ENCODE measurements at places on chromosomes 6 and 20.
A peak's percentile ranks its signal among the peaks of the same experiment; 100 is the strongest.

GRCh38 chr20:7025635-7026034 is 258.1 kb downstream of the BMP2 start:
- no peak for DNase-seq

- no peak for DNase-seq
Observed at GRCh38 chr6:7440476-7440875, 50.9 kb downstream of the RIOK1 start.

DNA sequence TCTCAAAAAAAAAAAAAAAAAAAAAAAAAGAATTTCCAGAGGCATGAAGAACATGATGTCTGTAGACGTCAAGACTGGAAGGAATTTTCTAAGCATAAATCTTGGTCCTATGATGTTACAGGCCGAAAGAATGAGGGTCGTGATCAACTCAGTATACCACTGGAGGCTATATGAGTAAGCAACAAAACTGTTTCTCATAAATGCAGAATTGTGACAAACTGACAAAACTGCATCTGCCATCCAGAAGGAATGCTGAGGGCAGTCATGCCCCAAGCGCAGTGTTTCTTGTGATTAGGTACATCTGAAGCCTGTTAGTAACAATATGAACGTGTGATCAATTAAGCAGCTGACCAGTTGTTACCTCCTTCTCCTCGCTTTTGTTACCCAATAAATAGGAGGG is 43.5 kb upstream of the ADGRG6 start:
- DNase-seq: no peak

- DNase-seq: no peak
Observed at GRCh38 chr6:29442719-29443118, 3.6 kb downstream of the OR10C1 start.

GRCh38 chr6:139117734-139118133 is 17.1 kb upstream of the HECA start:
- no peak for DNase-seq

- no peak for DNase-seq
Observed at GRCh38 chr6:80022803-80023202, 18.4 kb downstream of the TTK start.

DNA sequence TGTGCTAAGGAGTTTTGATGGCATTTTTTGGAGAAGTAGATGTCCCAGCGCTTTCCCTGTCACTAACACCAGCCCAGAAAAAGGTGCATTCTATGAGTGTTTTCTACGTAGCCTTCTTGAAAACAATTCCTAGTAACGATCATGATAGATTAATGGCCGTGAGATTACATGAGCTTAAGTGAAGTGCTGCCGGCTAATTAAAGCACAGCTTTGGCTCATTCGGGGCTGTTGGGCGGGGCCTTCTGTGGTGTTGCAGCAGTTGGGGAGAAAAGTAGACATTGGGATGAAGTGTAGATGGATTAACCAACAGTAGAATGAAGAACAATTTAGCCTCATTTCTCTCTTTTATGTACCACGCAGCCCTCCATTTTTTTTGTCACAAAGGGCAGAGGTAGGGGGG is 20.8 kb upstream of the TRAF3IP2 start:
- no peak for DNase-seq

- no peak for DNase-seq
Observed at GRCh38 chr20:13422637-13423036, 201.6 kb downstream of the ISM1 start.

DNA sequence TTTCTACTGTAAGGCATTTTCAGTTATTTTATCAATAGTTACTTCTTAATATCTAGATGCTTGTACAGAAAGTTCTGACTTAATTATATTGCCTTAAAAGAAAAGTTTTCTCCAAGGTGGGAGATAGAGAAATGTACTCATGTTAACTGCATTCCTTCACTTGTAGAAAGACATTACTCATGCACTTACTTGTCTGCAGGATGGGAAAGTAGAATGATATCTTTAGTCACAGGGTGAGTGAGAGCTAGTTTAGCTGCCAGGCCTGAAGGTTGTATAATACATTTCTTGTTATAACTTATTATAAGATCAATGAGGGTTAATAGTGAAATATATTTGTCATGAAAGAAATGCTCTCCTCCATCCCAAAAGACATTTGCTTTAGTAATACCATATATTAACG is 92.1 kb downstream of the CRYBG1 start:
- DNase-seq: no peak

DNA sequence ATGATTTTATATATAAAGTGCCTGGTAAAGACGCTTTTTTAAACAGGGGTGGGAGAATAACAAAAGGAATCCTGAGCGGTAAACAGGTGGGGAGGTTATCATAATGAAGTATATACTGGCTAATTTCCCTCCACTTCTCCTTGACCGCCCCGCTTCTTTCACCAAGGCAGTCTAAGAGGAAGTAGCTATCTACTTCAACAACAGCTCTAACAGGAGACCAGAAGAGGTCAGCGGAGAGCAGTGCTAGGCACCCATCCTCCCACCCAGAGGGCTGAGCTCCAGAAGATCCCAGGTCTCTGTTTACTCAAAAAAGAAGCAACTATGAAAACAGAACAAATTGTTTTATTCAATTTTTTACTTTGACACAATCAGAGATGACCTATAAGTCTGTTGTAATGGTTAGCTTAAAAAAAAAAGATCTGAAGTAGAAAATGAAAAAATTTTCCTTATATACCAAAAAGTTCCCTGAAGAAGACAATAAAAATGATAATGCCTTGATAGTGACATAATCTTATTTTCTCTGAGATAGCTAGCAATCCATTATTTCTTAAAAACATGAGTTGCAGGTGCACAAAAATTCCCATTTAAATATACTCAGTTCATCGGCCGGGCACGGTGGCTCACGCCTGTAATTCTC is 141.1 kb downstream of the PDSS2 start:
- DNase-seq: peak; percentile 23

GRCh38 chr20:19794941-19795340 is 36.9 kb downstream of the RIN2 start:
- no peak for DNase-seq

GRCh38 chr6:134339216-134339615 is 21.3 kb upstream of the SGK1 start:
- DNase-seq: no peak

DNA sequence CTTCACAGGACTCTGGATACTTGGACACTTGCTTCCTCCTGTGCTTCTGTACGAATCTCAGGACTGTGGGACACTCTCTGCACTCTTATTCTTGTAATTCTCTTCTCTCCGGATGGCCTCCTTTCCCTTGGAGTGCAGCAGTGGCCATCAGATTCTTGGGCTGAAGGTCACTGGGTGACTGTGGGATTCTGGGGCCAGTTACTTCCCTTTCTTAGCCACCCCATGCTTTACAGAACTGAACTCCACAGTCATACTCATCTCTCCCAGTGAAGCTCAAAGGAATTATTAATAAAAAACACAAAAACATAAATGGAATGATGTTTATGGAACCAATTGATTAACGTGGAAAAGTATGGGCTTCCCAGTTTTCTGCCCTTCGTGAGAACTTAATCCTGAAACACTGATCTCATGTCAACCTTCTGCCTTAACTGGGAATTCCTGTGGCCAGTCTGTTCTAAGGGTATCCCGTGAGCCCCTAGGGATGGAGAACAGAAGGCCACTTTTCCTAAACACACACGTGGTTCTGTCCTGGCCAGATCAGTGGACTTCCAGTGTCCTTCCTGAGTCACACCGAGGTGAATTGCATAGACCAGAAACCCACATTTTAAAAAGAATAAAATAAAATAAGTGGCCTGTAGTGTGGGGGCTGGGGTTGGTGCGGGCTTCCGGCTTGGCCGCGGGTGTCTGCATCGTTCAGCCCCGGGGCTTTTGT is 23.6 kb upstream of the HLA-E start:
- DNase-seq: no peak

- DNase-seq: no peak
Observed at GRCh38 chr6:12105271-12105670, 93.2 kb downstream of the HIVEP1 start.

DNA sequence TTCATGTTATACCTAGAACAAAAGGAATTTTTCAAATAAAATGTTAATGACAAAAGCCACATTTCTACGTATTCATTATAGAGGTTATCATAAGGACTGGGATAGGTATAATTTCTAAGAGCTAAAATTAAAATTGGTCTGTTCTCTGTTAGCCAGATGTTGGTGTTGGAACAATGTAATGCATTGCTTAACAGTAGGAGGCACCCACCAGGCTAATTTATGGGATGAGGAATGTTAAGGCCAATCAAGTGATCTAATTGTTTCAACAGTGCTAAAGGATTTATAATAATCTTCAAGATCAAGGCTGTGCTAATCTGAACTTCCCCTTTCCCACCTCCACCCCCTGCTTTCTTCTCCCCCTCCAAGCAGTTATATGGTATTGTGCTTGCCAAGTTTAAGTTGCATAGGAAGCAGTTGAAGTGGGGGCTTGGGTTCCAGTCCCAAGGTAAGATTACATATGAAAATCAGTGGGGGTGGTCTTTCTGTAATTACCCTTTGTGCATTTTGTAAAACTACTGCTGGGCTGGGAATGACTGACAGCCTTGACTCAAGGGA is 89.2 kb upstream of the BACH2 start:
- DNase-seq: no peak

- DNase-seq: no peak
Observed at GRCh38 chr6:6458172-6458571, 130.3 kb upstream of the LY86 start.

DNA sequence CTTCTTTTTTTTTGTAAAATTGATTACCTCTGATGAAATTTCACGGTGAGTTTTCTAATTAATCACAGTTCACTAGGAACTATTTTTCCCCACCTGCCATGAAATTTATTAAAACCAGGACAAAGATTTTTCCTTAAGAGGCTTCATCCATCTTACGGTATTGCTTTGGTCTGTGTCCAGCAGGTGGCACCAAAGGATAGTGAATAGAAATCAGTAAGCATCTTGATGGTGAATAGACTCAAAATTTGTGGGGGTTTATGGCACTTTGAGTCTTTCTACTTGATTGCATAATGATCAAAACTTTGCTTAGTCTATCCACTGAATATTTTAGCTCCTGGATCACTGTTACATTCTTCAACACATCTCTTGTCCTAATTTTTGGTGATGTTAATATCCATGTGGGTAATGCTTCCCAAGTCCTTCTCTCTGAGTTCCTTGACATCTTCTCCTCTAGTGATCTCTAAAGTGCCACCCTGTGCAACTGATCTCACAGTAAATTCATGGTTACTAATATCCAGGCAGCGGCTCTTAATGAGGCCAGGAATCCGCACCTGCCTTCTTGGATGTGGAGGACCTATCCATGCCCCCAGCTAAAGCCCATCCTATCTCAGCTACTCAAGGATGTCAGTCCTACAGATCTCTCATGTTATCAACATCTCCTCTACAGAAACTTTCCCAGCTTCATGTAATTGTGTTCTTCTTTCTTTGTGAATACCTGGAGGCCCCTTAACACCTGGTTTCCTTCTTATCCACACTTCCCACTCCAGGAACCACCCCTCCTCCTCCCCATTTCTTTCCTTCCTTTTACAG is 54.5 kb downstream of the STMND1 start:
- peak; percentile 70 for DNase-seq

GRCh38 chr6:74782346-74782745 is 423.5 kb downstream of the COL12A1 start:
- DNase-seq: no peak

GRCh38 chr6:149122850-149123821 is 194.4 kb upstream of the TAB2 start:
- DNase-seq: no peak

DNA sequence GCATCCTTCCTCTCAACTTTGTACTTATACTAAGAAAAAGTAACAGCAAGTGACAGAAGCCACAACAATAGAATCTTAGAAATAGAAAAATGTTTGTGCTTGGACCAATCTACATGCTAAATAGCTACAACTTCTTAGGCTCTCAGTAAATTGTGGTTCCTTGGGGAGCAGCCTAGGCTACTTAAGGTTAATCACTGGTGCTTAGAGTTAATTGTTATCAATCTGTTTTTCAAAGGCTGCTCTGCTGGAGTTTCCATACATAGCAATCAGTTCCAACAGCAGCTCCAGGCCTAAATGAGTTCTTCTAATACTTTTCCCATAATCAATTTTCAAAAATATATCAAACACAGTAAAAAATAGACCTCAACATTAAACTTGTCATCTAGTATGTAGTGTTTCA is 571.4 kb downstream of the EPHA7 start:
- no peak for DNase-seq

DNA sequence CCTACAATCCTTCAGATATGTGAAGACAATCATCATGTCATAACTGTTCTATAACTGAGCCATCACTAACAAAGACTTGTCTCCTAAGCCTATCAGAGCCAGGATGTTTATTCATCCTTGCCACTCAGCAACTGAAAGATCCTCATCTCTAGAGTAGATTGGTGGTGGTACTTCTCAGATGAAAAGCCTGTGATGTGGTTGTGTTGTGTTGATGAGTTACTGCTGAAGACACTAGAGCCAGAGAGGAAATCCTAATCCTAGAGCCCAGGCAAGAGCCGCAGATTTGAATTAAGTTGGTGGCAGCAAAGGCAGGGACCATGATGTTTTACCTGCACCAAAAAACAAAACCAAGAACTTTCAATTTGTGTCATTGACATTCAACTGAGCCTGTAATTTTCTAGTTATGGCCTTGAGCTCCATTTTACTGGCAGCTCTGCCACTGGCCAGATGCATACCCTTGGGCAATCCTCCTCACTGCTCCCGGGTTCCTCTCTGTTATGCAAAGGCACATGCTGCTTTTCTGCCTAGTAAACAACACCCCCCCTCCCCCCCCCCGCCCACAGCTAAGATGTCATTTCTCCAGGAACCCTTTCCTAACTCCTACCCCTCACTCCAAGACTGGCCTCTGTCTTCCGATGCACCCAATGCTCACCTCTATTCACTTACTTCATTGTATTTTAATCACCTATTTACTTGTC is 50.2 kb upstream of the REV3L start:
- no peak for DNase-seq

GRCh38 chr6:103284835-103285234 is 1574.9 kb downstream of the HACE1 start:
- no peak for DNase-seq

- DNase-seq: no peak
Observed at GRCh38 chr6:108565091-108565766, 4.5 kb downstream of the FOXO3 start.

- DNase-seq: no peak
Observed at GRCh38 chr20:50172347-50173013, 18.1 kb upstream of the CEBPB start.

- no peak for DNase-seq
Observed at GRCh38 chr20:46156065-46156464, 38.0 kb downstream of the CD40 start.

GRCh38 chr6:149545754-149546471 is at the start of gene PPIL4:
Gene PPIL4, minus strand, starts transcription at chr6:149546043. Its CDS starts 38 bp downstream, at chr6:149546005.
- peak; percentile 85 for DNase-seq

GRCh38 chr6:134173936-134174671 is 121.7 kb upstream of the SLC2A12 start:
- DNase-seq: peak; percentile 79

GRCh38 chr20:45345104-45345936 is 2.9 kb downstream of the SDC4 start:
- DNase-seq: no peak

DNA sequence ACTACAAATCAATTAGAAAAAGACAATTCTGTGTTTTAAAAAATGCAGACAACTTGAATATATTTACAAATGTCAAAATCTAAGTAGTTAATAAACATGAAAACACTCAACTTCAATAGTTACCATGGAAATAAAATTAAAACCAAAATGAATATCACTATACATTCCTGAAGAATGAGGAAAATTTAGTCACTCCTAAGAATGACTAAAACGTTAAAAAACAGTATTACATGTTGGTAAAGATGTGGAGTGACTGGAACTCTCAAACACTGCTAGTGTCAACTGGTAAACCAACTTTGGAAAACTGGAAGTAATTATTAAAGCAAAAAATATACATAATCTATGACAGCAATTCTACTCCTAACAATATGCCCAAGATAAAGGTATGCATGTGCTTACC is 36.3 kb downstream of the AHI1 start:
- no peak for DNase-seq

GRCh38 chr6:163760860-163761259 is 346.3 kb downstream of the QKI start:
- no peak for DNase-seq
